HCT116 (cell line): ENCODE measurements at places on chromosomes 5 and 9. TPM values are rescaled to one million over a fixed set of nuclear protein-coding genes. Genes with fewer than 3 reads are reported as not detected.

GRCh38 chr5:81081461-81081835, 121.3 kb downstream of the RASGRF2 start:
- H3K4me3 ChIP-seq: no peak overlapping the region
- no peaks in the 10 kb centered on the region for H3K4me1 ChIP-seq
- no peaks in the 10 kb centered on the region for H3K36me3 ChIP-seq
- H3K27me3 ChIP-seq: no peaks in the 10 kb centered on the region
- no peak overlapping the region for H3K27ac ChIP-seq
- no peak for DNase-seq

- no peak overlapping the region for H3K27ac ChIP-seq
- no peaks in the 10 kb centered on the region for H3K36me3 ChIP-seq
- H3K27me3 ChIP-seq: no peaks in the 10 kb centered on the region
These were observed 16.1 kb upstream of the ZNF462 start for GRCh38 chr9:106846857-106847256.

DNA sequence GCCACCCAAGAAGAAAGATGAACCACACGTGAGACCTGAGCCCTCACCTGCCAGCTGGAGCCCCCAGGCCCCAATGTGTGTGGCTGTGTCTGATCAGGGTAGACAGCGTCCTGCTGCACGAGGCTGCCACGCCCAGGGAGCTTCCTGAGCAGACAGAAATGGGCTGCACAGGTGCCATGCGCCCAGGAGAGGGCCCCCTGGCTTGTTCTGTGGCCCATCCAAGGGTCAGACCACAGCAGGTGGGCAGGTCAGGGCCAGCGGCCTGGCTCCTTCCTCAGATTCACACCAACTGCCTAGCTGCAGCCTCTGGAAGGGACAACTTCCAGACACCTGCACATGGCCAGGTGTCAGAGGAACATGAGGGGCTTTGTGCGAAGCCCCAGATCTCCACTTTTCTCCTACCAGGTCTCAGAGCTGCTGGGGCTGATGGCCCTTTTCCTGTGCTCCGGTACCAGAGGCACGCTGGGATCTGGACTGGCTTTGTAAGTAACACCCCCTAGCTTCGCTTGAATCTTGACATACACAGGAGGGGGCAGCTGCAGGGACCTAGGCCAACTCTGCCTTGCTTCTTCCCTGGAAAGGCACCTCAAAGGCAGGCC, 10.8 kb downstream of the SARDH start:
- no peaks in the 10 kb centered on the region for H3K4me1 ChIP-seq
- H3K27me3 ChIP-seq: 0 out of 2 replicates have a peak, but pooled peaks cover 12% of the 10 kb centered on the region
- no peak for DNase-seq
- H3K36me3 ChIP-seq: no peaks in the 10 kb centered on the region
- H3K4me3 ChIP-seq: no peak overlapping the region

- H3K36me3 ChIP-seq: no peaks in the 10 kb centered on the region
- no peak overlapping the region for H3K4me3 ChIP-seq
- H3K27me3 ChIP-seq: peaks cover 13% of the 10 kb centered on the region
- H3K4me1 ChIP-seq: peaks cover 4% of the 10 kb centered on the region; the same call in 1 of the 2 replicates
These were observed 88.6 kb downstream of the COL5A1 start for GRCh38 chr9:134730011-134730760.

DNA sequence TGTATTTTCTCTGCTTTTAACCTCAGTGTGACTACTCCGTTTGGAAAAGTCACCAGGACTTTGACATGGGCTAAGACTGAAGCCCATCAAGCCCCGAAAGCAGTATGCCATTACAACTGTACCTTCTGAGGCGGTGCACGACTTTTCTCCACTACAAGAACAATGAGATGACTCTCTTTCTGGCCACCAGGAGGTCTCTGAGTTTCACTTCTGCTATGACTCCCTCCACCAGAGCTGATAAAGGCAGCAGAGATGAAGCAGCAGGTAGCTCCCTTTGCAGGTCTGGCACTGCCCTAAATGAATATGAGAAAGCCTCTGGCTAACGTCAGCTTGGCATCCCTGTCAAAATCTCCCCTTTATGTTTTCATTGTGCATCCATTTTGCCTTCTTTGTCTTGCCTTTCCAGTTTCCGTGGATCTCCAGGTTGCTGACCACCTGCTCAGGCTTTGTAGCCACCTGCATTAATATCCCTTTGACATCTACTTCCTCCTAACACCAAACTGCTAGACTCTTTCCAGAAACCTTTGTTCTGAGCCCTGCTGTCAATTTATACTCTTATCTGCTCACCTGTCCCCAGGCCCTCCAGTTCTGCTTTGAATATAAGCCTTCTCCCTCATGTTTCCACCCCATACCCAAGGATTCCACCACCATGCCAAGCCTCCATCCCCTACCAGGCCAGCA, 221.7 kb downstream of the ZNF608 start:
- H3K27ac ChIP-seq: no peak overlapping the region
- H3K4me3 ChIP-seq: no peak overlapping the region
- no peaks in the 10 kb centered on the region for H3K36me3 ChIP-seq
- DNase-seq: no peak

The EQTN gene
- not detected for total RNA-seq

The PCDH12 gene
- total RNA-seq: 0.02 TPM
